ENCODE measurements at places on chromosomes 2 and 18. TPM values are rescaled to one million over a fixed set of nuclear protein-coding genes. Genes with fewer than 3 reads are reported as not detected.

Gene MEP1B
- 0.15 TPM for total RNA-seq

Gene NDUFV2
- 132 TPM for total RNA-seq

Gene ADD2
- total RNA-seq, result 23.6 TPM

Gene SIX3
- total RNA-seq, result 0.41 TPM

Gene BMP10
- total RNA-seq, result not detected

Gene TUBA4B
- total RNA-seq, result 0.26 TPM

Gene NOTO
- not detected for total RNA-seq

Gene NR4A2
- total RNA-seq, result 3.1 TPM

Gene GAREM2
- total RNA-seq, result 6.3 TPM

Gene GRP
- not detected for total RNA-seq

Gene HEATR5B
- 8.4 TPM for total RNA-seq

Gene DCC
- total RNA-seq, result not detected

Gene NPHP1
- total RNA-seq, result 7.2 TPM

Gene G6PC2
- total RNA-seq, result not detected

Gene ZNF236
- total RNA-seq, result 2.6 TPM

Gene KLHL41
- total RNA-seq, result 0.20 TPM

Gene GCC2
- 20.7 TPM for total RNA-seq

Gene PGAP1
- 3.2 TPM for total RNA-seq

Gene MSTN
- not detected for total RNA-seq

Gene ACVR1C
- total RNA-seq, result not detected

Gene SKA1
- total RNA-seq, result 12.2 TPM

Gene STEAP3
- total RNA-seq, result 40.9 TPM

Gene CIAO1
- total RNA-seq, result 71.0 TPM

Gene LIPG
- total RNA-seq, result 0.10 TPM
